Left kidney (tissue), 8 donors: ENCODE measurements at places on chromosomes 1 and 21. TPM values are rescaled to one million over a fixed set of nuclear protein-coding genes. Genes with fewer than 3 reads are reported as not detected.

Gene HTR1D
- polyA plus RNA-seq, result 0.23 TPM

Gene ALG14
- 9.5 TPM for polyA plus RNA-seq

Gene SYCP1
- polyA plus RNA-seq, result 0.90 TPM

Gene CR1
- polyA plus RNA-seq, result 18.6 TPM

Gene CHAF1B
- 11.4 TPM for polyA plus RNA-seq

Gene PDZK1IP1
- polyA plus RNA-seq, result 22.2 TPM

DNA sequence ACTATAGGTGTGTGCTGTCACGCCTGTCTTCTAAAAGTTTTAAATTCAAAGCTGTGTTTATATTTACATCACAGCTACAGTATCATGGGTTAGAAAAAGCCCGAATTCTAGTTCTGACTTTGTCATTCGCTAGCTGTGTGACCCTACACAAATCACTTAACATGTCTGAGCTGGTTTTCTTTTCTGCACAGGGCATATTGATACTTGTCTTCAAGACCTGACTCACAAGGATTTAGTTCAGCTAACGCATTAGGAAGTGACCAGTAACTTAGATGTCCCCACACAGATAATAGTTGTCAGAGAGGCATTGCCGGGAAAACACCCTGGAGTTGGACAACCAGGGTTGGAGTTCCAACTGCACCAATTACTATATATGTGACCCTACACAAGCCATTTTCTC lies 25.9 kb downstream of the GIPC2 start:
- no peak for DNase-seq

DNA sequence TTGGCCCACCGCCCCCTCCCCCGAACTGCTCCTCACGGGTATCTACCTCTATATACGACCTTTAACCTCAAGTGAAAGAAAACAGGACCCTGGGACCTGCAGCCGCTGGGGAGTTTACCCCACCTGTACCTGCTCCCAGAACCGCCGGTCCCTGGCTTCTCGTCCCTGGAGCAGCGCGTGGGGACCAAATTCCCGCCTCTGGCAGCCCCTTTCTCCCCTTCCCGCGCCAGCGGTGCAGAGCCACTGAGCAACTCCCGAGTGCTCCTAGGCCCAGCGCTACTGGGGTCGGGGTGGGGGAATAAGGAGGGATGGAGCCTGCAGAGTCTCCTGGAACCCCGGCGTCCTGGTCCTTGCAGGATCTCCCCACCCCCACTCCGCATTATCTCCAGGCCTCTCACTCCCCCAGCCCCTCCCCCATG lies 1.6 kb downstream of the SYT6 start:
- no peak for DNase-seq

- DNase-seq, result no peak
Observed at GRCh38 chr1:107524301-107524700, 383.5 kb downstream of the NTNG1 start.

- peak; percentile 53 for DNase-seq
Observed at GRCh38 chr1:72623299-72623708, 341.0 kb upstream of the NEGR1 start.

- no peak for DNase-seq
Observed at GRCh38 chr1:180859306-180859705, 53.4 kb upstream of the KIAA1614 start.

GRCh38 chr1:180387413-180387812 lies 115.0 kb downstream of the ACBD6 start:
- DNase-seq, result no peak

- no peak for DNase-seq
Observed at GRCh38 chr1:80536461-80536860, 1264.3 kb upstream of the ADGRL2 start.

GRCh38 chr1:52603630-52604029 lies 1.5 kb downstream of the GPX7 start:
- no peak for DNase-seq

DNA sequence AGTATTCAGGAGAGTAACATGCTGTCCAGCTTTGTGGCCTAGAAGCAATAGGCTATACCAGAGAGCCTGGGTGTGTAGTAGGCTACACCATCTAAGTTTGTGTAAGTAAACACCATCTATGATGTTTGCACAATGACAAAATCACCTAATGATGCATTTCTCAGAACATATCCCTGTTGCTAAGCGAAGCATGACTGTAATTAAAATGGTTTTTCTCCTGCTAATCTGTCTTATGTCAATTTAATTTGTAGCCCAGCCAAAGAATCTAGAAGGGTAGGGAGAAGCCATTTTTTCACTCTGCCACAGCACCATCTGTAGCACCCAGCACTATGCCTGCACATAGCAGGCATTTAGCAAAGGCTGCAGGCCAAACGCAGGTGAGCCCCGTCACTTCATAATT lies 2.0 kb upstream of the TTC24 start:
- DNase-seq, result no peak

GRCh38 chr1:24551290-24551959 lies 4.5 kb upstream of the NCMAP start:
- no peak for DNase-seq

DNA sequence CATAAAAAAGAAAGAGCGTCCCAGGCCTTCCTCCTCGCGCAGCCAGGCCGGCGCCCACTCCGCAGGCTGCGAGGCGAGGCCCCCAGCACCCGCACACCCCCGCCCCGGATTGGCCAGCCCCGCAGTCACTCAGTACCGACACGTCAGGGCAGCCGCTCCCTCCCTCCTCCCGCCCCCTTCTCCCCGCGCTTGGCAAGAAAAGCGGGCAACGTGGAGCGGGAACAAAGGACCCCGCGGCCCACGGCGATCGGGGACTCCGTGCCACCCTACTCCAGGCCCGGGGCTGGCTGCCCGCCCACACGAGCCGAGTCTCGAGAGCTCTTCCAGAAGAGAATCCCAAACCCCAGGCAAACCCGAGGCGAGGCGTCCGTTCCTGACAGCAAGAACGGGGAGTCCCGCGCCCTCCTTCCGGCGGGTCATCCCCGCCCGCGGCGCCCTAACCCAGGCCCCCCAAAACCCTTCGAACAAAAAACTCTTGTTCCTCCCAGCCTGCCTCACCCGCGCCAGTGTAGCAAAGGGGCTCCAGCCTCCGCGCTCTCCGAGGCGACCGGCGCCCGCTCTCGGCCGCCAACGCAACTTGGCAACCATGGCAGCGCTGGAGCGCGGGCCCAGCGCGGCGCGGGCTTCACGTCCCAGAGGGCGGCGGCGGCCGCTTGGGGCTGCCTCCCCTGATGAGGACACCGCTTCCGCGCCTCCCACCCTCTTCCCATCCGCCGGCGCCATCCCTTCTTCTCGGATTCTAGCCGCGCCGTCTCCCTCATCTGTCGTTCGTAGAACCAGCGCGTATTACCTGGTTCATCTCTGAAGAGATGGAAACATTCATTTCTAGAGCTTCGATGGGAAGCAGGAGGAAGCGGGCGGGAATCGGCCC lies 645 bp downstream of the IVNS1ABP start:
- DNase-seq, result peak; percentile 92

- DNase-seq, result no peak
Observed at GRCh38 chr1:157806431-157807149, 13.3 kb downstream of the FCRL1 start.

DNA sequence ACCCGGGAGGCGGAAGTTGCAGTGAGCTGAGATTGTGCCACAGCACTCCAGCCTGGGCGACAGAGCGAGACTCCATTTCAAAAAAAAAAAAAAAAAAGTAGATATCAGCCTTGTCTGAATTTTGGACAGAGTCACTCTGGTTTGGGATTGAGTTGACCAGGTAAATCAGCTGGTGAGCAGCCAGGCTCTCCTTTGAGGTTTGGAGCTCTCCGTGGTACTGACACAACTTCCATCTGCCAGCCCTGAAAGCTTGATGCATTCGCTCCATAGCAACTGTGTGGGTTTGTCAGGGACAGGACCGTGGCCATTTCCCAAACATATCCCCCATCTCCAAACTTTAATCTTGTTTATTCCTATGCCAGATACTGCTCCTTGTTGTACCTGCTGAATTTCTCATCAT lies 155.2 kb downstream of the DMRTA2 start:
- DNase-seq, result peak; percentile 71

DNA sequence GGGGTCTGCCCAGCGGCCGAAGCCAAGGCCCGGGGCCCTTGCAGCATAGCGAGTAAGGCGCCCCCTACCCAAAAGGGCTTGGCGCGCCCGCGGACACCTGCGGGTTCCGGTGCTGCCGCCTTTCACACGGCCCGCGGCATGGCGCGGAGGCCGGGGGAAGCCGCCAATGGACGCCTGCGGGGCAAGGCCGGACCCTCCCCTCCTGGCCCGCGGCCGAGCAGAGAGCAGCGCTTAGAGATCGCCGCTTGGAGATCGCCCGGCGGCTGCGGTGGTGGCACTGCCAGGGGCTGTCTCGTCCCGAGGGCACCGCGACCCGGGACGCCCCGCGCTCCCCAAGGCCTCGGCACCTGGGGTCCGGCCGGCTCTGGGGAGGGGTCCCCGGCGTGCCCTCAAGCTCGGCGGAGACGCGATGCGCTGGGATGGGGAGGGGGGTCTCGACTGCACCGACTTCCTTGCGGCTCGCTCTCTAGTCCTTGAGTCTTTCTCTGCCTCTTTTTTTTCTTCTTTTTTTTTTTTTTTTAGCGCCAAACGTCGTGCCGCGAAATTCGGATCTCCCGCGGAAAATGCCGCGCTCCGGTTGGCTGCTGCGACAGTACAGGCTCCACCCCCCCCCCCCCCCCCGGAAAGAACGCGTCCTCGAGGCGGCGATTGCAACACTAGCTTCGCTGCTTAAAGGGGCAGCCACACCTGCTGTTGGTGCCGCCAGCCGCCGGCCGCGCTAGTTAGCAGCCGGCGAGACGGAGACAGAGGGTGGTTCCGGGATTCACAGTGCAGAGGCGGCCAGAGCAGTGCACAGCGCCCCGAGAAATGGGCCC lies at the start of gene E2F2:
Gene E2F2 (minus strand): TSS at position 487 of the 815 bp plus-strand sequence. CDS start 440 bp downstream, at position 47.
- DNase-seq, result peak; percentile 81
